ENCODE measurements at places on chromosomes 4 and X.

- no peak for DNase-seq
These were observed 21.0 kb upstream of the IL13RA2 start for GRCh38 chrX:115038406-115038805.

GRCh38 chrX:41100819-41101218 is 15.6 kb downstream of the USP9X start:
- DNase-seq, result no peak

DNA sequence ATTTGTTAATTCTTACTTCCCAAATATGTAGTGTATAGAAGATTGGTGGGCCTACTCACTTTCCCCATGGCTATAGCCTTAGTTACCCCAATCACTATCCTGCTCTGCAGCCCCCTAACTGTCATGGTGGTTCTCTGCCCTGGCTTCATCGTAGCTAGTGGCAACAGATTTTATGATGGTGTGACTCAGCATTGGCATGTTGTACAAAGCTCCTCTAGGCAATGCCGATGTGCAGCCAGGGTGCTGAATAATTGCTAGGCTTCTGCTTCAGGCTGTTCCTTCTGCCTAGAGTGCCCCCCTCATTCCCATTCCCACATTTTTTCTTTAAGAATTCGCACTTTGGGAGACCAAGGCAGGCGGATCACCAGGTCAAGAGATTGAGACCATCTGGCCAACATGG is 35.2 kb downstream of the AFF2 start:
- DNase-seq, result no peak

GRCh38 chr4:54746218-54746617 is 88.5 kb downstream of the KIT start:
- DNase-seq, result no peak

GRCh38 chr4:5267408-5267807 is 216.1 kb downstream of the STK32B start:
- DNase-seq, result no peak

DNA sequence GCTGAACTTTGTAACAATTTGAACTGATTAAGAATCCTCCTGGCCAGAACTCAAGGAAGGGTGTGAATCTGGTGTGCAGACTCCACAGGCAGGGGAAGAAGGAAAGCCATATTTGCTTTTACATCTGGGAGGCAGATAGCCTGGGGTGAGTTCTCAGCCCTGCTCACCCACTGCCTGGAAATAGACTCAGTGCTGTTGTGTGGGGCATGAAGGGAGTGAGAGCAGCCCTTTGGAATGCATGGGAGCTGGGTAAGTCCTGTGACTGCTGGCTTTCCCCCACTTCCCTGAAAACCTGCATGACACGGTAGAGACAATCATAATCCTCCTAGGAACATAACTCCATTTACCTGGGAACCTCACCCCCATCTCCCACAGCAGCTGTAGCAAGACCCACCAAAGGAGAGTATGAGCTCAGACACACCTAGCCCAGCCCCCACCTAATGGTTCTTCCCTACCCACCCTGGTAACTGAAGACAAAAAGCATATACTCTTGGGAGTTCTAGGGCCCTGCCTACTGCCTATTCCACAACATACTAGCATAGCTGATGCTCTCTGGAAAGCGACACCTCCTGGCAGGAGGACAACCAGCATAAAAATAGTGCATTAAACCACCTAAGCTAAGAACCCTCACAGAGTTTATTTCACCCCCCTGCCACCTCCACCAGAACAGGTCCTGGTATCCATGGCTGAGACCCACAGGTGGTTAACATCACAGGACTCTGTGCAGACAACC is 59.3 kb upstream of the UBQLN2 start:
- no peak for DNase-seq

GRCh38 chr4:13534344-13535063 is 9.8 kb downstream of the NKX3-2 start:
- no peak for DNase-seq

DNA sequence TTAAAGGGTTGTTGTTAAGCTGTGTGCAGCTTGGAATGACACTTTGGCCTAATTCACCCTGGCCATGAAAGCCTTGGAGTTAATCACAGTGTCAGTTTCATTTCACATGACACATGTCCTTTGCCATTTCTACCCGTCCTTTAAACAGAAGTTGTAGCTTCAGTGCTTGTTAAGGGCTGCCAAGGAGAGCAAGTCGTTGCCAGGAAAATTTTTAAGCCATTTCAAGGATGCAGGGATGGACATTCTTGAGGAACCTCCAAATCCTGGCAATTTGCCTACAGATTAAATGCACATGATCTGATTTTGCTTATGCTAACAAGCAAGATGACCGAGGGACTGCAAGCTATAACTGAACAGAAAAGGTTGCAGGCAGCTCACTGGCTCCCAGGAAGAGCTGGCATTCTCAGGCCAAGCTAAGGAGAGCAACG is 40.5 kb downstream of the SETD7 start:
- DNase-seq, result no peak

DNA sequence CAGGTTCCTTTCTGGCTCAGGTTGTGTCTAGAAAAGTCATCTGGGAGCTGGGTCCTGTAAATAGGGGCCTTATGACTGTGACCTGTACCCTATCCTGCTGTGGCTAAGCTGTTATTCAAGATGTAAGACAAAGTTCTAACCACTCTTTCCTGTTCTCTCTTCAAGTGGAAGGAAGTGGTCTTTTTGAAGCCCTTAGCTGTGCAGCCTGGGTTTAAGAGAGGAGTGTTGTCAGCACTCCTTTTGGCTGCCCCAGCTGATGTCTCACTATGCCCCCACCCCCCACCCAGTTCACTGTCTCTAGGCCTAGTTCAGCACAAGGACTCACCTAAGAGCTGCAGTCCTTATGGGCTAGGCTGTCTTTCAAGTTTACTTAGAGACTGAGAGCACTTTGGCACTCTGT is 1069.5 kb downstream of the FAM133A start:
- no peak for DNase-seq

- DNase-seq, result peak; percentile 1
These were observed 108.8 kb downstream of the HHIP start for GRCh38 chr4:144754562-144755410.

- DNase-seq, result no peak
These were observed 115.5 kb downstream of the SOX3 start for GRCh38 chrX:140389331-140389730.

DNA sequence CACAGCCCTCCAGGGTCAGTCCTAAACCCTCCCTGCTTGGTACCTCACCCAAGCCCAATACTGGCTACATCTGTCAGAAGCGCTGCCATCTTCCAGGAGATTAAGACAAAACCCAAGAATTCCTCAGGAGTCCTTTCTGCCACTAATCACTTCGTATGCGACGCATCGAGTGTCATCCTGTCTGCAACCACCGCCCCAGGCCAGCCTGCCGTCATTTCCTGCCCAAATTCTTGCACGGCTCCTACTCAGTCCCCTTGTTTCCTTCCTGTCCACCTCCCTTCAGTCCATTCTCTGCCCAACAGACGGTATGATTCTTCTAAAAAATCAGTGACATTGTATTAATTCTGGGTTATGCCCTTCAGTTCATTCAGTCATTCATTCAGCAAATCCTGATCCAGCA is 113.6 kb downstream of the NFKB1 start:
- DNase-seq, result no peak

GRCh38 chr4:32748061-32748460 is 2027.9 kb downstream of the PCDH7 start:
- no peak for DNase-seq

DNA sequence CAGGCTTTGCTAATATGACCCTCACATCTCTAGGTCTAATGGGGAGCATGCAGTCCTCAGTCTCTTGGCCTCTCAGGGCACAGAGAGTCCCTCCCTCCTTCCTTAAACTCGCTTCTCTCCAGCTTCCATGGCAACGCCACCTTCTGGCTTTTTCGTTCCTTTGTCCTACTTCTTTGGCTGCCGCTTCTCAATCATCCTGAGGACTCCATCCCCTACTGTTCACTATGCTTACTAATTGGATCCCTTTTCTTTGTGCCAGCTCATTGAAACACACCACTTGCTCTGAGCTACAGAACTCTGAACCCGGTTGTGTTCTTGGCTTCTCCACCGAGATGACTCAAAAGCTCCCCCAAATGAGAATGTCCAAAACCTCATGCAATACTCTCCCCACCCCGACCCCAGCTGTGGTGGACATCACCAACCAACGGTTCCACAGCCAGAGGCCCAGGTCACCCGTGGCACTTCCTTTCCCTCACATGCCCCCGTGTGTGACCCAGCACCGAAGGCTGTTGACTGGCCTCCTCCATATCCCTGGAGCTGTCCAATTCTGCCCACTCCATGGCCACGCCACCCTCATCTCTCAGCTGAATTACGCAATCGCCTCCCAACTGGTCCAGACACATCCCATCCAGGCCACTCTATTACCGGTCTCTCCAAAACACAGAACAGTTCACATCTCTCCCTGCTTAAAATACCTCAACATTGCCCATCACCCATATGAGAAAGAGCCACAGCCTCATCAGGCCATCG is 34.7 kb downstream of the CRMP1 start:
- peak; percentile 17 for DNase-seq

DNA sequence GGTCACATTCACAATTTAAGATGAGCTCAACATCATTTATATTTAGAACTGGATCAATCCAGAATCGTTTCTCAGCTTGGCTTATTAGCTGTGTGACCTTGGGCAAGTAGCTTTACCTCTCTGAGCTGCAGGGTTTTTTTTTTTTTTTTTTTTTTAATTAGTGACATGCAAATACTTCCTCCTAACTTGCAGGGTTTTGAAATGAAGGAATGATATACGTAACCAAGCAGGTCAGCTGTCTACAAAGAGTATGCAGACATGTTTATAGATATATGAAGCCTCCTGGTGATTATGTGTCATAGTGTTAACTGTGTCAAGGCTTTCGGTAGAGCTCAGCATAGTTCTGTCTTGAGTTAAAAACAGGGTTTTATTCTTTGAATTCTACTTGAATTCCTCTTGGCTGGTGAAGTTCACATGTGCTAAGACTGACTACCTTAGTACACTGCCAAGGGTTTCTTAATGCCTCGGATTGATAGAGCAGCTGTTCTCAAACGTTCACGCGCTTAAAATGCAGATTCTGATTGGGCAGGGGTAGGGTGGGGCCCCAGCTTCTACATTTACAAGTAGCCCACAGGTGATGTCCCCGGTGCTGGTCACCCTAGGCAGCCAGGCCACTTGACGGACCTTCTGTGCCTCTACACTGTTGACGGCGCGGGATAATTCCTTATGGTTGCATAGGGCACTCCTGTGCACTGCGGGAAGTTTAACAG is 654 bp upstream of the STS start:
- DNase-seq, result peak; percentile 20

DNA sequence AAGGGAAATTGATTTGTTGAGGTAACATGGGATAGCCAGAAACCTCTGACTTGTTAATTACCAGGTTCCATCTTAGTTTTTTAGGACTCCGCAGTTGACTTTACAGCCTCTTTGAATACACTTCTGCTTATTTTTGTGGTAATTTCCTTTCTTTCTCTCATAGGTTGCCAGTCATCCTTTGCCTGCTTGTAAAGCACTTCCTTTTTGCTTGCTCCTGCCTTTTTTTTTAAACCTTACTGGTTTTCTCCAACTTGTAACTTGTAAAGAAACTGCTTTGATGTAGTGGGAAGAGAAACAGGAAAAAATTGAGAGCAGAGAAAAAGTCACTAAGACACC is 2.6 kb downstream of the PGK1 start:
- DNase-seq, result no peak

DNA sequence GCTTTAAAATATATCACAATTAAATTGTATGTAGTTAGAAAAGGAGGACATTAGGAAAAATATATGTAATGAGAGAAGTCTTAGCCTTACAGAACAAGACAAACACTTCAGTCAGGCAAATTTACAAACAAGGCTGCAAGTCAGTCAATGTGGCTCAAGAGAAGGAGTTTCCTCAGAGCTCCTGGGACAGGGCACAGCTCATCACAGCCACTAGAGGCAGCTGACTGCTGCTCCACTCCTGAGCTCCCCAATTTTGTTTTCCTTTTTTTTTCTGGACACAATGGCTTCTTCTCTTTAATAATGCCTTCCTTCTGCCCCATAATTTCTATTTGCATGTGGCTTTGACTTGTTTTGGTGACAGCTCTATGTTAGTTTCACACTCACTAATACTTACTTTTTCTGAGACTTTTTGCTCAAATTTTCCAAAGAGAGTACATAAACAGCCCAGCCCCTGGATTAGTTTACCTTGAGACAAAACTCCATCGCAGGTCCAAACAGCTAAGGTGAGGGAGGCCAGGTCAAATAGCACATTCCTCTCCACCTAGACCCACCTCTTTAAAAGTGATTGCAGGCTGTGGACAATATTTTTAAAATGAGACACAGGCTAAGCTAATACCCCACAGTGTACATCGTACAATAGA is 850.4 kb upstream of the FRG1 start:
- DNase-seq, result no peak

GRCh38 chrX:115214151-115214550 is 19.7 kb downstream of the LRCH2 start:
- DNase-seq, result no peak

Measured in hypothalamus (tissue), 51 donors.